AG04450 (cell line): ENCODE measurements at places on chromosomes 11 and 22. TPM values are rescaled to one million over a fixed set of nuclear protein-coding genes. Genes with fewer than 3 reads are reported as not detected.

DNA sequence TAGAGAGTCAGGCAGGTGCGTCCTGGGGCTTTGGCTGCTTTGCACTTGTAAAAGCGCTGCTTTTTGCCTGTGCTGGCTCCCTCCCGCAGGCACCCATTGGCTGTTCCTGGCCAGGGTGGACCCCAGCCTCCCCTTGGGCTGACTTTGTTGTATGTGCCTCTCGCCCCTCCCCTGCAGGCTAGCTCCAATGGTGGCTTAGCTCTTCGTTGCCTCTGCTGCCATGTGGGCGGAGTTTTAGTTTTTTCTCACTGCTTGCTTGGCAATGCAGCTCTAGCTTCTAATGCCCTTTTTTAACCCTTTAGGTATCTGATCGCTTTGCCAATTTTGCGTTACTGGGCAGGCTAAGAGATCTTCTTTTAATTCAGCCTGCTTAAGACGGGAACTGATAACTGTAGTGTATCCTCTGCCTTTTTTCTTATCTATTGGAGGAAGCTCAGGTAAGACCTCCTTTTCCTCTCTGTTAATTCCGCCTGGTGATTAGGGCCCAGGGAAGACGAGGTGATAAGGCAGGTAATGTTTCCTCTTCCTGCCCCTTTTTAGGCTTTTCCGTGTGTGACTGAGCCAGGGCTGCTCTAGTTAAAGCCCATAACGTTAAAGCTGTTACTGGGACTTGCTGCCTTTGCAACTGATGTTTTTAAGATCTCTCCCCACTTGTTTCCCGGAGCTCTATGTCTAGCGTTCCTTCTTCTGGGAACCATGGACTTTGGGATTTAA is 11.7 kb upstream of the GLYATL1 start:
- peak; percentile 24 for DNase-seq

DNA sequence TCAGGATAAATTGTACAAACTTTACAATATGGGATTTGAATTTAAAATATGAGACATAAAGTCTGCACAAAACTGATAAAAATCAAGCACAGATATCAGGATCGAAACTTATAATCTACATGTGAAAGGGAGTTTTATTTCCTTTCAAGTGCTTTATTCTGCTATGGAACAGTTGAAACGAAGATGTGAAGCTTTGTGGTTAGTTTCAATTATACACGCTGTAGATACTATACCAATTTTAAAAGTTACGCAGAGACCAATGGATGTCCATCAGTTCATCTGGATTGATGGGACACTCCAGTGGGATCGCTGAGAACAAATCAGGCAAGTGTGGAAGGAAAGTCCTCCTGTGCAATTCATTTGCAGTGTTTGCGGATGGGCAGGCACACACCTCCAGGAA is 34.5 kb upstream of the CAT start:
- no peak for DNase-seq

GRCh38 chr11:34124885-34125668 is 19.6 kb downstream of the NAT10 start:
- DNase-seq, result no peak

Gene TSGA10IP
- not detected in 2 replicates for polyA plus RNA-seq

Gene SLC37A2
- polyA plus RNA-seq, result 0.79 and 0.99 TPM in 2 replicates

Gene SCGB1D2
- polyA plus RNA-seq, result not detected in 2 replicates

GRCh38 chr11:60305906-60306619 is 21.0 kb upstream of the MS4A6E start:
- no peak for DNase-seq
